ENCODE measurements at places on chromosomes 11 and 22.

GRCh38 chr11:95650276-95650675 lies 139.3 kb downstream of the FAM76B start:
- DNase-seq, result no peak

DNA sequence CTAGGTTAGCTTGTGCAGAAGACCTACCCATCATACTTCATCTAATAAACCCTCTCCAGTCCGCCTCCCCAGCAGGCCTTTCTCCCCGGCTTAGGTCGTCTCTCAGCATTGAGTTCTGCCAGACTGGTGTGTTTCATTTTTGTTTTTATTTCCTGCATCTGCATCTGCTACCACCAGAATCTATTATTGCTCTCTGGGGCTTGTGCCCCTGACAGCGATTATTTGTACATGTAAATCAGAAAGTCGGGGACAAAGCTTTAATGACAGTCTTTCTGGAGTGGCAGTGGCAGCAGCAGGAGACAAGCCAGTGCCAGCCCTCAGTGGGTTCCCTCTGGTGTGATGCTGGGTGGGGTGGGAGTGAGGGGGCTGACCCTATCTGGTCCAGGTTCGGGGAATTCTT lies 127.5 kb downstream of the PKNOX2 start:
- no peak for DNase-seq

- DNase-seq, result no peak
Observed at GRCh38 chr11:30314625-30315024, 8.3 kb upstream of the ARL14EP start.

DNA sequence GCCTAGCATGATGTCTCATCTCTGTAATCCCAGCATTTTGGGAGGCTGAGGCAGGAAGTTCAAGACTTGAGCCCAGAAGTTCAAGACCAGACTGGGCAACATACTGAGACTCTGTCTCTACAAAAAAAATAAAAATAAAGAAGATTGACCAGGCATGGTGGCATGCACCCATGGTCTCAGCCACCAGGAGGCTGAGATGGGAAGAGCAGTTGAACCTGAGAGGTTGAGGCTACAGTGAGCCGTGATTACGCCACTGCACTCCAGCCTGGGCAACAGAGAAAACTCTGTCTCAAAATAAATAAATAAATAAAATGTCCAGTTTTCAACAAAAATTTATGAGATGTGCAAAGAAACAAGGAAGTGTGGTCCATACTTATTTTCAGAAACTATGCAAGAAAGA lies 28.3 kb downstream of the EFCAB6 start:
- no peak for DNase-seq

- no peak for DNase-seq
Observed at GRCh38 chr11:44999068-44999467, 48.4 kb upstream of the TP53I11 start.

DNA sequence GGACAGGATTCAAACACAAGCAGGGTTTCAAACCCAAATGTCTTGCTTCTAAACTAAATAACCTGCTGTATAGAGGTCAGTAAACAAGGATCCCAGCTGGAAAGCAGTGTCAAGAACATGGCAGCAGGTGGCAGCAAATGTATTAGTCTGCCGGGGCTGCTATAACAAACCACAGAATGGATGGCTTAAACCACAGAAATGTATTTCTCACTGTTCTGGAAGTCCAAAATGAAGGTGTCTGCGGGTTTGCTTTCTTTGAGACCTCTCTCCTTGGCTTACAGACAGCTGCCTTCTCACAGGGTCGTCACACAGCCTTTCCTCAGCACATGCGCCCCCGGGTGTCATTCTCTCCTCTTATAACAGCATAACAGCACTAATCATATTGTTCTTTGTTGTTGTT lies 65.1 kb upstream of the LRRC55 start:
- no peak for DNase-seq

GRCh38 chr22:37526376-37526775 lies 7.2 kb upstream of the CARD10 start:
- DNase-seq, result no peak

- no peak for DNase-seq
Observed at GRCh38 chr11:40337118-40337517, 1122.3 kb downstream of the LRRC4C start.

DNA sequence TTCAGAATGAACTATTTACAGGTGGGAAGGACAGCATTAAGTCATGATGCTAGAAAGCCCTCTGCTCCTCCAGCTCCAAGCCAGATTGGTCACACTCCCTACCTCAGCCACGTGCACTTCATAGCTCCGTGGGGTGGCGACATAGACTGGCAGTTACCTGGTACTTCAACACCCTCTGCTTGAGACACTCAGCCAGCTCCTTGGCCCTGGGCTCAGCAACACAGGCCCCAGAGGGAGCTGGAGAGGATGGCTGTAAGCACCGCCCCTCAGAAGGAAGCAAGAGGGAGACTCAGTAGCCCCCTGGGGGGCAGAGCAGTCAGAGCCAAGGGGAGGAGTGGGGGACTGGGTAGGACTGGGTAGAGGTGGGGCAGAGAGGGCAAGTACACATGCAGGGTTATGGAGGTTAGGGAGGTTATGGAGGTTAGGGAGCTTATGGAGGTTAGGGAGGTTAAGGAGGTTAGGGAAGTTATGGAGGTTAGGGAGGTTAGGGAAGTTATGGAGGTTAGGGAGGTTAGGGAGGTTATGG lies 102.1 kb upstream of the BID start:
- DNase-seq, result no peak

DNA sequence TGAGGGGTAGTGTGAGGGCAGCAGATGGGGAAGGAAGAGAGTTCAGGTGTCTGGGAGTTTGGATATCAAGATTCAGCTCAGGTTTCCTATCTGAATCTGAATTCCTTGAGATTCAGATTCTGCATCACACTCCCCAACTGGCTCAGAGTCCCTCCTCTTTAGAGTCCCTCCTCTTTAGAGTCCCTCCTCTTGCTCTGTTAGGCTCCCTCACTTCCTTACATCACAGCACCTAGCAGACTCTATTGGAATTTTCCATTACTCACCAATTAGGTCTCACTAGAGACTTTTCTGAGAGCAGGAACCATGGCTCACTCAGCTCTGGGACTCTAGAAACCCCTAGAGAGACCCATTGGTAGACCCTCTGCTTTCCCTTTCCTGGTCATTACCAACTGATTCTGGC lies 303.4 kb upstream of the SYN3 start:
- no peak for DNase-seq

DNA sequence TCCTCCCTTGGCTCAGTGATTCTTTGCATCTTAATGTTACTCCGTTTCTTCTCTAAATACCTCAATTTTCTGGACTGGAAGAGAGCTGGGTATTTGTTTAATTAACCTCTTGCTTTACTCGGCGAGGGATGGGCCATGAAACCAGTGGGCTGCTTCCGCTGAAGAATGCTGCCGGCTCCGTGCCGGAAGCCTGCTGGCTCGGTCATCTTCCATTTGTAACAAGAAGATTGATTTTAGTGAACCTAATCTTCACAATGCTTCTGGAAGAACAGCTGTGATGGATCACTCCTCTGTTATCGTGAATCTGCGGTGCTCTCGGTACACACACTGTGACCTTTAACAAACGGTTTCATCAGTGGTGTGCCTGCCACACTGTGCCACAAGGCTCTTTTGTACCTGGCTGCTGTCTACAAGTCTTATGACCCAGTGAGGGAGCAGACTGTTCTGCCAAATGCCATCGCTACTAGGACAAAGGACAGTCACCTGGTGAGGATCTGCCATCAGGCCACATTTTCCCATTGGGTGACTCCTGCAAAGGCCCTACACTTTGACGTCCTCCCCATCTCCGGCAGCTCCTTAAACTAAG lies 25.3 kb upstream of the PARVB start:
- no peak for DNase-seq

DNA sequence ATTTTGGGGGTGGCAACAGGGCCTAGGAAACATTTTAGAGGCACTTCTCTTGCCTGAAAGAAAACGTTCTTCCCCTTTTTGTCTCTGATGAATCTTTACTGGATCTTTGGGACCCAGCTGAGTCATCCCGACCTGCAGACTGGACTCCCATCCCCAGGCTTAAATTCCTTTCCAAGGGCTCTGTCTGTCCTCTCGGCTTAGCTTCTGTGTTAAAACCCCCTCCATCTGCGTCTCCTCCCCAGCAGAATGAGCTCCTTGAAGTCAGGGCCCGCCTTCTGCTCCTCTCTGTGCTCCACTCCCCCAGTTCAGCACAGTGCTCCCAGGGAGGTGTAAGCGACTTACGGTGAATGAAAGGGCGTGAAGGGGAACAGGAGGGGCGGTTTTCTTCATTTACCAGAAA lies 895 bp upstream of the DAGLA start:
- DNase-seq, result no peak

GRCh38 chr22:36461665-36462649 lies 19.5 kb downstream of the TXN2 start:
- DNase-seq, result no peak

DNA sequence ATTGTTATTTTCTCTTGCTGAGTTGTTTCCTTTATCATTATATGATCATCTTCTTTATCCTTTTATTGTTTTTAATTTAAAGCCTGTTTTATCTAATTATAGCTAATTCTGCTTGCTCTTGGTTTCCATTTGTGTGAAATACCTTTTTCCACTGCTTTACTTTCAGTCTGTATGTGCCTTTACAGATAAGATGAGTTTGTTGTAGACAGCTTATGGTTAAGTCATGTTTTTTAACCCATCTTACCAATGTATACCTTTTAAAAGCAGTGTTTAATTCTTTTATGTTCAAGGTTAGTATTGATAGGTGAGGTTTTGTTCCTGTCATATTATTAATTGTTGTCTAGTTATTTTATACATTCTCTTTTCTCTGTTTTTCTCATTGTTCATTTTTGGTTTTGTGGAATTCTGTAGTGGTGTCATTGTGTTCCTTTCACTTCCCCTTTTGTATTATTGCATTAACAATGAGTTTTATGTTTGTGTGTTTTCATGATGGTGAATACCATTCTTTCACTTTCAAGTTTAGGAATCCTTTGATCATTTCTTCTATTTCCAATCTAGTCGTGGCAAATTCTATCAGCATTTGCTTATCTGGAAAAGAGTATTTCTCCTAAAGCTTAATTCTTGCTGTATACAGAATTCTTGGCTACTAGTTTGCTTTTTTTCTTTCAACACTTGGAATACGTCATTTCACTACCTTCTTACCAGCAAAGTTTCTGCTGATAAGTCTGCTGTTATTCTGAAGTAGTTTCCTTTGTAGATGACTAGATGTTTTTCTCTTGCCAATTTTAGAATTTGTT lies 21.8 kb downstream of the OR5AN1 start:
- no peak for DNase-seq

DNA sequence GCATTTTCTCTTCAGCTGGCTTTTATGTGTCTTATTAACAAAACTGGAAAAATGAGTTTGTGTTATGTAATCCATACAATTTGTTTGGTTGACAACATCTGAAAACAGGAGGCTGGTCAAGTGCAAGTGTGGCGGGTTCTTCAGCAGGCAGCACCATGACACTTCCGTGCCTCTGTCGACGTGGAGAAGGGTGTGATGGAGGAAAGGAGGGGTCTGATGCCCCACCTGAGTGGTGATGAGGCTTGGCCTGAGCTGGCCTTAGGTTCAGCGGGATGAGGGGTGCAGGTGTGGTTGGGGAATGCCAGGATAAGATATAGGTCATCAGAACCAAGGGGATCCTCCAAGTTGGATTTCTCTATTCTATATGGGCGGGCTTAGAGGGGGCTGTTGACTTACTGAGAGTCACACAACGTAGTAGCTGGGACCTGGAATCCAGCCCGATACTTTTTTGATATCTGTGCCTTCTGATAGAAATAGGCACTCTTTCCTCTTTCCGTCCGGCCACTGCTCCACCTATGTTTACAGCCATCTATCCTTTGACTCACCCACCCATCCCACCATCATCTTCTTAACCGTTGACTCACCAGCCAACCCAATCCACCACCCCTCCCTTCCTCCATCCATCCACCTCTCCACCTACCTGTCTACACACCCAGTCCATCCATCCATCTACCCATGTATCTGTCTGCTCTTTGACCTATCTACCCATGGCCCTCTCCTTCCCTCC lies 29.0 kb downstream of the SHANK3 start:
- no peak for DNase-seq

GRCh38 chr11:36016263-36016662 lies 72.4 kb downstream of the LDLRAD3 start:
- no peak for DNase-seq

- no peak for DNase-seq
Observed at GRCh38 chr11:75375626-75376025, 23.7 kb upstream of the RPS3 start.

- DNase-seq, result no peak
Observed at GRCh38 chr11:64713016-64713707, 9.8 kb downstream of the NRXN2 start.

GRCh38 chr11:68503792-68504191 lies 43.2 kb downstream of the PPP6R3 start:
- no peak for DNase-seq

DNA sequence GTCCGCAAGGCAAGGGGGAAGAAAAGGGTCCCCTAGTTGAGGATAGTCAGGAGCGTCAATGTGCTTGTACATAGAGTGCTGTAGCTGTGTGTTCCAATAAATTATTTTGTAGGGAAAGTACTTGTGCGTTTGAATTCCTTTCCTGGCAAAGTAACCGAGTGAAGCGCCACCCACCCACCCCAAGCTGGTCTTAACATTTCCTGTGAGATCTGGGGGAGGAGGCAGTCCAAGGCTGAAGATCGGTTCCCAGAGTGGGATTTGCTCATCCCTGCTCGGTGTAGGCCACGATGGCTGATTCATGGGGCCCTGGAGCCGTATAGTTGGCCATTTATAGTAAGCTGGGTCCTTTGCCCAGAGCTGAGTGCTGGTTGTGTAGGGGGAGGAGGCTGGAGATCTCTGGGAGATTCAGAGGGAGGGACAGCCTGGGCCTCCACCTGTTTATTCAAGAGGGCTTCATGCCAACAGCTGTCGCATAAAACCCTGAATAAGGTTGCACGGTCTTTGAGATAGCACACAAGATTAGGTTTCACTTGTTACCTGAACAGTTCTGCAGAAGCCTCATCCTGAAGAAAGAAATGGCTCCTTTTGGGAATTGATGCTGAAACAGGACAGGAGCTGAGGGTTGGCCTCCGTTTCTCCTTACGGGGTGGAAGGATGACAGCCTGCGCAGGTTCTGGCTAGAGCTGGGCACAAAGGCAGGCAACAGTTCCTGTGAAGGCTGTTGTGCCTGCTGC lies 2.4 kb downstream of the ATF4 start:
- DNase-seq, result no peak

DNA sequence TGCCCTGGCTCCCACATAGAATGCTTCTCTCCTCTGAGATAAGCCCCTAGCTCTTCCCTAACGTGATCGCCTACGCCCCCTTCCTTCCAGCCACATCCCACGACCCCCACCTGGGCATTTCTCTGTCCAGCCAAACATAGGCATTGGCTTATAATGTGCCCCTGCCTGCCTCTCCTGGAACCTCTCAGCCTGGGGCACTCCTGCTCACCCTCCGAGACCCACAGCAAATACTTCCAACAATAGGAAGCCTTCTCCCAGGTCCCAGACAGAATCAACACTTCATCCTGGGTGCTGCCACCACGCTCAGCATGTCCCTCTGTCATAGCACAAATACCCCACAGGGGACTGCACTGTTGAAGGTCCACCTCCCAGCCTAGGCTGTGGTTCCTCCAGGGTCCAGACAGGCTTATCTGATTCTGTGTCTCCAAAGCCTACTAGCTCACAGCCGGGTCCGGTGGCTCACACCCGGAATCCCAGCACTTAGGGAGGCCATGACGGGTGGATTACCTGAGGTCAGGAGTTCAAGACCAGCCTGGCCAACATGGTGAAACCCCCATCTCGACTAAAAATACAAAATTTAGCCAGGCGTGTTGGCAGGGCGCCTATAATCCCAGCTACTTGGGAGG lies 24.2 kb upstream of the TMPRSS4 start:
- DNase-seq, result no peak

Measured in ovary (tissue), 10 donors.